GM23248 (cell line): ENCODE measurements at places on chromosomes 12 and 14.
A peak's percentile ranks its signal among the peaks of the same experiment; 100 is the strongest.

DNA sequence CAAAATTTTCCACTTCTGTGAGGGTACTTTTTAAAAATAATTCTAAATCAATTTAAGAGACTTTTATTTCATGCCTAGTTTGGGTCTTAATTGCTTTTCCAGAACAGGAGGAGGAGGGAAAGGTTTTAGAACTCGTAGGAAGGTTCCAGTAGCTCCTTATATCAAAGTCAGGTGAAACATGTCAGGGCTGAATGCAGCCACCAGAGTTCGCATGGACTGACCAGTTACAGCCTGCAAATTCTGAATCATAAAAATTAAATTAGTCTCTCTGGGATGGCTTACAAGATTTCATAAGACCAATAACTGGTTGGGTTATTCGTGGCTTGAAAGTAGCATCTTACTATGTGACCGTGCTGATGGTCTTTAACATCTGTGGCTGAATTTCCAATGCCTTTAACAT lies 397 bp downstream of the BDKRB1 start:
- DNase-seq, result peak; percentile 78
- no peaks in the 10 kb centered on the region for H3K36me3 ChIP-seq
- peak overlapping the region; percentile 97 for H3K27ac ChIP-seq
- peak overlapping the region; percentile 59 for H3K4me3 ChIP-seq

DNA sequence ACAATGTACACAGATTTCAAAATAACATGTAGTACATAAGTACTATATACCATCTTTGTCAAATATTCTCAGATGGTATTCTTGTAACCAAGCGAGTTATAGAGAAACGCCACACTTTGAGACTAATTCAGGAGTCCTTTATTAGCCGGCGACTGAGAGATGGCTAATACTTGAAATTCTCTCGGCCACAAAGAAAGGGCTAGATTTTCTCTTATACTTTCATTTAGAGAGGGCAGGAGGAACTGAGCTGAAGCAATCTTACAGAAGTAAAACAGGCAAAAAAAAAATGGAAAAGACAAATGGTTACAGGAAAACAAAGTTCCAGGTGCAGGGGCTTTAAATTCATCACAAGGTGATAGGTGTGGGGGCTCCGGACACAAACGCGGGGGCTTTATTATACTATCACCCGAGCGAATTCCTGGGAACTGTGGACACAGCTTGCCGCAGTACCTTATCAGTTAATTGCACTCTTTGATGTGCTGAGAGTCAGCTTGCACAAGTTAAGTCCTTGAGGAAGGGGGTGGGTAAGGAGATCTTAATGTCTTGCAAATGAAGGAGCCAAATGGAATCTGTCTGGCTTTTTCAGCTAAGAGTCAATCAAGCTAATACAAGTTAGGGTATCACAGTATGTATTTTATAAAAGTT lies 382.3 kb downstream of the KCNH5 start:
- H3K4me3 ChIP-seq, result no peak overlapping the region
- no peak for DNase-seq
- no peaks in the 10 kb centered on the region for H3K36me3 ChIP-seq
- H3K4me1 ChIP-seq, result no peaks in the 10 kb centered on the region

- H3K4me1 ChIP-seq, result peaks cover 20% of the 10 kb centered on the region
- H3K27me3 ChIP-seq, result no peaks in the 10 kb centered on the region
- H3K27ac ChIP-seq, result peak overlapping the region; percentile 56
- no peaks in the 10 kb centered on the region for H3K36me3 ChIP-seq
- DNase-seq, result peak; percentile 38
- H3K4me3 ChIP-seq, result no peak overlapping the region
Observed at GRCh38 chr14:67952786-67953185, 133.2 kb downstream of the RAD51B start.

- no peak overlapping the region for H3K27ac ChIP-seq
- H3K36me3 ChIP-seq, result no peaks in the 10 kb centered on the region
- H3K4me1 ChIP-seq, result no peaks in the 10 kb centered on the region
Observed at GRCh38 chr12:90335566-90335965, 619.4 kb downstream of the CCER1 start.

DNA sequence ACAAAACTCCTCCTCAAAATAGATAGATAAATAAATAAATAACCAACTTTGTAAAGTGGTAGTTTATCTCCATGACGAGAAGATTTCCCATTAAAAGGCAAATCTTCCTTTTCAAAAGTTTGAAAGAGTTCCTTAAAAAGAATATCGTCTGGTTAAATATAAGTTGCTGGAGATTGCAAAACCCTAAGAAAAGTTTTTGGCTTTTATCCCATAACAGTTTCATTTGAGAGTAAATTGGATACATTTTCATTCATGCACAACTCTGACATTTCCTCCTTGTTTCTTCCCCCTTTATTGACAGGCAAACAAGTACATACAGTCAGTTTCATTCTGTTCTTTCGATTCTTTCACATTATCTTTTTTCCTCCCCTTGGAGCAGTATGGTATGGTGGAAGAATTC lies 45.4 kb upstream of the BTG1 start:
- no peak overlapping the region for H3K4me3 ChIP-seq
- peak; percentile 4 for DNase-seq
- H3K27ac ChIP-seq, result no peak overlapping the region
- no peaks in the 10 kb centered on the region for H3K27me3 ChIP-seq

DNA sequence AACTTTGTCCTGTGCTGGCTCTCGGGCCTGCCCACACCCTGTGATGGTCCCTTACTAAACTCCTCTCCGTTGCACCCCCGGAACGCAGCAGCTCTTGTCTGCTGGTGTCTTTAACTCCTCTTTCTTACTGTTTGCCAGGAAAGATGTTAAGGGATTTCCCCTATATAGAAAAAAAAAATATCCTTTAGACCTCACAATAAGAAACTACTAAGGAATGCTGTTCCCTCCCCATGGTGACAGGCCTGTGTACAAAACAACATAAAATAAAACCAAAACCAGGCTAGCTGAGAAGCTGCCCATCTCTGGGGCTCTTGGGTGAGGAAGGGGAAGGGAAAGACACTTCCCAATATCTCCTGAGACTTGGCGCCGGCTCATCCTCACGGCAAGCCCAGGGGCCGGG lies 95.4 kb downstream of the CHGA start:
- peaks cover 13% of the 10 kb centered on the region for H3K4me1 ChIP-seq
- no peaks in the 10 kb centered on the region for H3K27me3 ChIP-seq
- H3K27ac ChIP-seq, result no peak overlapping the region
- DNase-seq, result peak; percentile 44
- no peaks in the 10 kb centered on the region for H3K36me3 ChIP-seq

- H3K27ac ChIP-seq, result no peak overlapping the region
- H3K4me1 ChIP-seq, result peaks cover 3% of the 10 kb centered on the region; the same call in 1 of the 2 replicates
- H3K27me3 ChIP-seq, result no peaks in the 10 kb centered on the region
- no peak for DNase-seq
- H3K36me3 ChIP-seq, result no peaks in the 10 kb centered on the region
Observed at GRCh38 chr14:58138714-58139482, 13.1 kb downstream of the ARMH4 start.

DNA sequence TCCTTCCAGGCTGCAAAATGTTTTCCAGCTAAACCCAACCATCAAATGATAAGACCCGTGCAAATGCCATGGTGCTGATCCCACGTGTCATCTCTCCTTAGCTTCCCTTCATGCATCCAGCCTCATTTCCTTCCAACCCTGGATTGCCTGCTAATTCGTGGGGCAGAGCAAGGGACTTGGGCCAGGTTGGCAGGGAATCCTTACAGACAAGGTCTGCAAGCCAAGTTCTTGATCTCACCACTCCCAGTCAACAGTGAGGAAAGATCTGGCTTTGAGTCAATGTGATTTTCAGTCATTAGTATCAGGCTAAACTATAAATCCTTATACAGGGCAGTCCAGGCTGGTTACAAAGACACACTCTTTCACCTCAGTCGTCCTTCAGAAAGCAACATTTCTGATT lies 150.9 kb downstream of the ANO2 start:
- H3K27ac ChIP-seq, result no peak overlapping the region
- H3K4me1 ChIP-seq, result no peaks in the 10 kb centered on the region
- no peak overlapping the region for H3K4me3 ChIP-seq
- H3K27me3 ChIP-seq, result no peaks in the 10 kb centered on the region; the same call in 1 of the 2 replicates
- H3K36me3 ChIP-seq, result no peaks in the 10 kb centered on the region
- no peak for DNase-seq

GRCh38 chr12:2138871-2139308 lies 86.1 kb downstream of the CACNA1C start:
- no peak overlapping the region for H3K27ac ChIP-seq
- H3K4me1 ChIP-seq, result peaks cover 6% of the 10 kb centered on the region; the same call in 1 of the 2 replicates

GRCh38 chr14:68230950-68231717 lies 411.6 kb downstream of the RAD51B start:
- H3K36me3 ChIP-seq, result no peaks in the 10 kb centered on the region
- H3K27me3 ChIP-seq, result no peaks in the 10 kb centered on the region
- 0 out of 2 replicates have a peak overlapping the region, but pooled peaks have one; percentile 6 for H3K4me3 ChIP-seq
- peaks cover 32% of the 10 kb centered on the region for H3K4me1 ChIP-seq
- DNase-seq, result peak; percentile 39
- peak overlapping the region; percentile 91 for H3K27ac ChIP-seq

- DNase-seq, result no peak
- no peaks in the 10 kb centered on the region for H3K36me3 ChIP-seq
- no peaks in the 10 kb centered on the region; the same call in 1 of the 2 replicates for H3K4me1 ChIP-seq
- H3K27ac ChIP-seq, result no peak overlapping the region
Observed at GRCh38 chr12:113468365-113469223, 3.1 kb downstream of the LHX5 start.

GRCh38 chr12:53047221-53048032 lies 2.4 kb upstream of the TNS2 start:
- DNase-seq, result peak; percentile 87
- no peaks in the 10 kb centered on the region for H3K36me3 ChIP-seq
- H3K27ac ChIP-seq, result peak overlapping the region; percentile 98
- H3K4me3 ChIP-seq, result peak overlapping the region; percentile 87
- no peaks in the 10 kb centered on the region for H3K27me3 ChIP-seq

DNA sequence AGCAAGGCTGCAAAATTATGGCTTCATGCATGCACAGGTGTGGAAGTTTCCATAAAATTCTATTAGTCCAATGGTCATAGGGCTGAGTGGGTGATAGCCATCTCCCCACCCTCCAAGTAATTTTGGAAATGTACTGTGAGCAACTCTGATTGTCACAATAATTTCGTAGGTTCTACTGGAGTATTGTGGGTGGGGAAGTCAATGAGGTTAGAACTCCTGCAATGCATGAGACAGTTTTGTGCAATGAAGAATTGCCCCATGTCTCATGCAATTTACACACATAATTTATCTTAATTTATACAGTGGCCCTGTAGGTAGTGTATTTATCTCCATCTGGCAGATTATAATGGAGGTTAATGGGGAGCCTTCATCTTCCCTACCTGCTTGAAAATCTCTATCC lies 20.5 kb downstream of the IFNG start:
- H3K27me3 ChIP-seq, result peaks cover 25% of the 10 kb centered on the region
- H3K27ac ChIP-seq, result no peak overlapping the region
- no peak overlapping the region for H3K4me3 ChIP-seq

DNA sequence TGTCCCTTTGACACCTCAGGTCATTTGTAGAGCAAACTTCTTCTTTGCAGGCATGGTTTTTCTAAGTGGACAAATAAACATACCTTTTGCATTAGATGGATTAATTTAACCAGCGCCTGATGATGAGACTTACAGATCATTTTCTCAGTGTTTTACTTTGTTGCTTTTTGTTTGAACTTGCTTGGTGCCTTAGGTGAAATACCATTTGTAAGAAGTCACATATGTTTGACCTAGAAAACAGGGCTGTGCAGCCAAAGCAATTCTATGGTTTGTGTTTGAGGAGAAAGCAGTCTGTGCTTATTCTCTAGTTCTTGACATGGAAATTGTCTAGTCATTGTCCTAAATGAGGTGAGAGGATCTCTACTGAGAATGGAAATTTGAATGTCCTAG lies 111.1 kb downstream of the DIP2B start:
- H3K36me3 ChIP-seq, result no peaks in the 10 kb centered on the region
- H3K4me3 ChIP-seq, result no peak overlapping the region

DNA sequence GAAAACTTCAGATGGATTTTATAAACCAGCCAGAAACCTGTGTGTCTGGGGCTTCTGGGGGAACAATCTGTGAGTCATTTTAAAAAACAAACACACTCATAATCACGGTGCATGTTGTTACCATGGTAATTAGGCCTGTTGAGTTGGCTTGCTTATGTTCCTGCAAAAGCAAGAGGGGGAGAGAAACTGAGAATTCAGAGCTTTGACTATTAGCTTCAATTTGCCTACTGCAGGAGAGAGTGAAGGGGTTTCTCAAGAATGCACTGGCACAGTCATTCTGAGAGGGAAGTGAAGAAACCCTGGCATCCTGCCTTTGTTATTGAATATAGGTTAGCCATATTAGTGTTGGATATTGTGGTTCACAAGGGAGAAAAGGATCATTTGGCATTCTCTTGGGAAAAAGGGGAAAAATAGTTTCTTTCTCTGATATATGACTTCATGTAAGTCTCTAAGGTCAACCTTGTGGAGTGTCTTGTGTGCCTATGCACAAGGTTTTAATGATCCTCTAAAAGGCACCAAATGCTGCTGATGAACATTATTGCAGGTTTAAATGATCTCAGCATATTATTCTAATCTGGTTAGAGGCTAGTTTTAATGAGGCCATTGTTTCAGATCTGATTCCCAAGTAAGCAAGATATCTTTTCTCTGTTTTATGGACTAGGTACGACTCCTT lies 12.9 kb downstream of the GNG2 start:
- H3K27me3 ChIP-seq, result no peaks in the 10 kb centered on the region
- no peaks in the 10 kb centered on the region for H3K36me3 ChIP-seq
- H3K4me1 ChIP-seq, result peaks cover 19% of the 10 kb centered on the region
- H3K4me3 ChIP-seq, result 0 out of 2 replicates have a peak overlapping the region, but pooled peaks have one; percentile 1

DNA sequence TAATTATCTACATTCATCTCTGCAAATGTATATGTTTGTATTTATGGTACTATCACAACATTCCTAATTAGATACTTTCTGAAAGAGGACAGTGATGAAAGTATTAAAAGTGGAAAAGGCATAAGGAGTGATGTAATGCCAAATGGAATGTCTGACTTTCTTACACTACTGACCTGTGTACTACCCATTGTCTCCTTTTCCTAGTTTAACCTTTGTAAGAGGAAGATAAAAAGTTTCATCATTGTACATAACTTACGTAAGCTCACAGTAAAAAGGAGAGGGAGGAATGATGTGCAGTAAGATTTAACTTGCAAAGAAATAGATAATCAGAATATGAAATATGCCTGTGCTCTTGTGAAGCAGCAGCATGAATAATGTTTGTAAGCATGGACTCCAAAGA lies 55.9 kb downstream of the SOX5 start:
- no peaks in the 10 kb centered on the region for H3K36me3 ChIP-seq
- H3K4me1 ChIP-seq, result no peaks in the 10 kb centered on the region
- H3K27ac ChIP-seq, result no peak overlapping the region
- DNase-seq, result no peak
- no peaks in the 10 kb centered on the region for H3K27me3 ChIP-seq

DNA sequence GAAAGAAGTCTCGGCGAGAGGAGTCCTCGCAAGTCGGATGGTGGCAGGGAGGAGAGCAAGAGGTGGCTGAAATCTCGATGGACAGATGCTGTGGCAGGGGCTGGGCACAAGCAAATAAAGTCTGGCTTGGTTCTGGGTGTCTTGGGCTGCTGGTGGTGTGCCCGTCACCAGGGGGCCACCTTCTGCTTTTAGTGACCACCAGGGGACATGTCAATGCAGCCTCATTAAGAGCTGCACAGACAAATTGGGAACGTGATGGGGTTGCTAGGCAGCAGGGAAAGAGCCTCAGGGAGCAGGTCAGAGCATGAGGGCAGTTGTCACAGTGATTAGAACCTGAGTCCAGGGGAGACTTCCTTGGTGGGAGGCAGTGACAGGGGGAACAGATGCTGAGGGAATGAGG lies 44.0 kb downstream of the LRRC74A start:
- DNase-seq, result no peak
- no peaks in the 10 kb centered on the region for H3K36me3 ChIP-seq
- no peak overlapping the region for H3K27ac ChIP-seq
- no peaks in the 10 kb centered on the region for H3K4me1 ChIP-seq
- no peak overlapping the region for H3K4me3 ChIP-seq

- H3K36me3 ChIP-seq, result no peaks in the 10 kb centered on the region
- peak; percentile 81 for DNase-seq
- no peaks in the 10 kb centered on the region for H3K27me3 ChIP-seq
- peak overlapping the region; percentile 71 for H3K27ac ChIP-seq
- peak overlapping the region; percentile 78 for H3K4me3 ChIP-seq
Observed at GRCh38 chr12:52037248-52037861, 13.9 kb upstream of the NR4A1 start.
